HFFc6 (cell line): ENCODE measurements at places on chromosomes 4 and X. TPM values are rescaled to one million over a fixed set of nuclear protein-coding genes. Genes with fewer than 3 reads are reported as not detected.

GRCh38 chrX:15882704-15883539 lies 28.3 kb upstream of the AP1S2 start:
- peak; percentile 10 for DNase-seq

DNA sequence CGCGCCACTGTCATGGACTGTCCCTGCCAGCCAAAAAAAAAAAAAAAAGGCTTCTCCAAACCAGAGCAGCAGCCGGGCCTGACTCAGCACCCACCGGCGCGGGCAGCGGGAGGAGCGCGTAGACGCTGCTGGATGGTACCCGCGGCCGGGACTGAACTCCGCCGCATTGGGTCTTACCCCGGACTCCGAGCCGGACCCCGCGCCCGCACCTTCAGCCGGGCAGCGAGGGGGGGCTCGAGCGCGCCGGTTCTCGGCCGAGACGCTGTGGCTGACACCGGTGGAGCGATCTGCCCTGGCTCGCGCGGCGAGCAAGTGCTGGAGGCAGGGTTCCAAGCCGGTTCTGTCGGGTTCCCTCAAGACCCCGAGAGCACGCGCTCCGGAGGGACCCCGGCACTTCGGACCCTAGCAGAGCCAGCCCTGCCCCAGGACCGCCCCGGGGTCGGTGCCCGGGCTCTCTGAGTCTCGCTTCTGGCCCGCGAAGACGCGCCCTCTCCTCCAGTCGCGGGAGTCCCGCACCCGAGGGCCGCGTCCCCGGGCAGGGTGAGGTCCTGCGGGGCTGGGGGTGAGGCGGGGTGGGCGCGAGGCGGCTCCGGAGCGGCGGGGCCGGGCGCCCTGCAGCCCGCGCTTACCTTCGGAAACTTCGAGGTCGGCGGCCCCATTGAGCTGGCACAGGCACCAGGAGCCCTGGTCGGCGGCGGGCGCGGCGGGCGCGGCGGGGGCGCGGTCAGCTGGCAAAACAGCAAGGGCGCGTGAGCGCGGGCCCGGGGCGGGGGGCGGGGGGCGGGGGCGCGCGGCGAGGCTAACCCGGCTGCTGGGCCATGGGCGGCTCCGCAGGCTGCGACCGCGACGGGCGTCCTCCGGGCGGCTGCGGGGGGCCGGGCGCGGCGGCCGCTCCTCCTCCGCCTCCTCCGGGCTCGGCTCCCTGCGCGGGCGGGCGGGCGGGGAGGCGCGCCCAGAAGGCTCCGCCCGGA lies 11.8 kb upstream of the MAN2B2 start:
- no peak for DNase-seq

DNA sequence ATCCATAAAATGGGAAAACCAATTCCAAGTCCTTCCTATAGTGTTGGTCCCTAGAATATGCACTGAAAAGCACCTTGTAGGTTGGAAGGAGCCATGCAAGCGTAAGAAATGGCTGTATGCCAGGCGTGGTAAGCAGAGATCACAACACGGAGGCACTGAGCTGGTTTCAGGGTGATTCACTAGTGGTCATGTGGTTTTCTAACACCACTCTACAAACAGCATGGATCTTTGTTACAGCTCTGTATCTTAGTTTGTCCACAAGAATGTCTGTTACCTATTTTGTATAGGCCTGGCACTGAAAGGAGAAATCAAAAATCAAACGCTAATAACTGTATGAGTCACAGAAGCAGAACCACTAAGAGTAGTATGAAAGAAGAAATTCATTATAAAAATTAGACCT lies 71.9 kb downstream of the MAGEB17 start:
- DNase-seq = peak; percentile 70

DNA sequence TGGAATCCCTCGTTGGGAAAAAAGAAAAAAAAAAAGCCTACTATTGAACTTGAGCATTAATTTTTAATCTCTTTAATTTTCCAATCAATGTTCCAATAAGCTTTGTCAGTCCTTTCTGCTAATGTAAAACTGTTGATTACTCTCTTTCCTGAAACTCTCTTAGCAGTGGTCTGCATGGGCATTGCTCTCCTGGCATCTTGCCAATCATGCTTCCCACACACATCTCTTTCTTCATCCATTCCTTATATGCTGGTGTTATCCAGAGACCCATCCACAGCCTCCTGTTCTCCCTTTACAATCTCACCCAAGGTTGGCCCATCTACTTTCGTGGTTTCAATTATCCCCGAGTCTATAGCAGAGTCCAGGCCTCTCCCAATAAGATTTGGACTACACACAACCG lies 31.8 kb upstream of the KCNE5 start:
- no peak for DNase-seq

GRCh38 chr4:86706923-86707597 lies 112.9 kb downstream of the PTPN13 start:
- no peak for DNase-seq

- no peak for DNase-seq
Measured at GRCh38 chrX:71225676-71226075, 2.7 kb downstream of the GJB1 start.

DNA sequence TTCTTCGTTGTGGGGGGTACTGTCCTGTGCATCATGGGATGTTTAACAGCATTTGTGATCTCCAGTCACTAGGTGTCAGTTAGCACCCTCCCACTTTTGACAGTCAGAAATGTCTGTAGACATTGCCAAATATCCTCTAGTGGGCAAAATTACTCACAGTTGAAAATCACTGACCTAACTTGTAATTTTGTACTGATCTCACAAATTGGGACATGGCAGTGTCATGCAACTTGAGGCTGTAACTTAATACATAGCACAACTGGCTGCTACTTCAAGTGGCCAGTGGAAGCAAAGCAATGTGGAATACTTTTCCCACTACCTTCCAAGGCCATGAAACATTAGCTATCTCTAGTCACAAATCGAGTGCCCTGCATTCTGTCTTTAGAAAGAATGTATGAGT lies 23.2 kb upstream of the TSPAN7 start:
- DNase-seq = no peak

- no peak for DNase-seq
Measured at GRCh38 chr4:104063341-104063740, 343.6 kb upstream of the TACR3 start.

The IL15 gene
- total RNA-seq = 2.0 and 3.8 TPM in 2 replicates

The MAGEC1 gene
- not detected in 2 replicates for total RNA-seq

The HHIP gene
- total RNA-seq = 0.03 and 0.60 TPM in 2 replicates

The GPR82 gene
- total RNA-seq = not detected in 3 replicates

The MGST2 gene
- total RNA-seq = 6.0 and 9.8 TPM in 2 replicates

The GAGE13 gene
- not detected in 3 replicates for total RNA-seq

The KDR gene
- not detected in 3 replicates for total RNA-seq
